Left renal cortex interstitium (tissue), 4 donors: ENCODE measurements at places on chromosomes 1 and 21.

DNA sequence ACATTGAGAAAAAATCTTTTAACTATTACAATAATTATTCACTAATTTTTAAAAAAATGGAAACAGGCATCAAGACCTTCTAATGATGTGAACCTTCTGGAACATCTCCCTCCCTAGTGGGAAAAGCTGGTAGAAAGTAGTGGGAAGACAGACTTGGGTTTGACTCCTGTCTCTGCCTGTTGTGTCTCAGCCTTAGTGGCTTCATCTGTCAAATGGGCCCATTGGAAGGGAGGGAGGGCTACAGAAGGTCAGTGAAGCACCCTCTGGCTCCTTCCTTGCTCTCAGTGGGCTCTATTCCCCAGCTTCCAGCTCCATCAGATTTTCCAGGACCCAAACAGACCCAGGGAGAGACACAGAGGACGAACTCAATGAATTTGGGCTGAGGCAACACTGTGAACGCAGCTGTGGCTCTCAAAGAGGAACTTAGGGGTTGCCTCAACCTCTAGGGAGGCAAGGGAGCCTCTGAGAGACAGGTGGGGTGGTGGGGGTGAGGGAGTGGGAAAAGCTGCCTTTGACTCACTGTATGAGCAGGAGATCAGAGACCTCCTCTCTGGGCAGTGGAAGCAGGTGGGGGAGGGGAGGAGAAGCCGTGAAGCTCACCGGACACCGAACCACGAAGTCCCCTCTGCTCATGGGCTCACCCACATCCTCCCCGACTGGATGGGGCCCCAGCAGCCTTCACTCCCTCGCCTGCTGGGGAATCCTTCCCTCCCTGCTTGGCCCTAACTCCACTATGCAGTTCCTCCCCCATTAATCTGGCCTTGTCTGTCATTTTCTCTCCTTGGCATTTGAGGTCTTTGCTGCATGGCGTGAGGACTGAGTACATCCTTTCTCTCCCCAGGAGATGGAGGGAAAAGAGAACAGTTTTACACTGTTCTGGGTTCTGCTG lies 4.5 kb downstream of the CNR2 start:
- DNase-seq: no peak

DNA sequence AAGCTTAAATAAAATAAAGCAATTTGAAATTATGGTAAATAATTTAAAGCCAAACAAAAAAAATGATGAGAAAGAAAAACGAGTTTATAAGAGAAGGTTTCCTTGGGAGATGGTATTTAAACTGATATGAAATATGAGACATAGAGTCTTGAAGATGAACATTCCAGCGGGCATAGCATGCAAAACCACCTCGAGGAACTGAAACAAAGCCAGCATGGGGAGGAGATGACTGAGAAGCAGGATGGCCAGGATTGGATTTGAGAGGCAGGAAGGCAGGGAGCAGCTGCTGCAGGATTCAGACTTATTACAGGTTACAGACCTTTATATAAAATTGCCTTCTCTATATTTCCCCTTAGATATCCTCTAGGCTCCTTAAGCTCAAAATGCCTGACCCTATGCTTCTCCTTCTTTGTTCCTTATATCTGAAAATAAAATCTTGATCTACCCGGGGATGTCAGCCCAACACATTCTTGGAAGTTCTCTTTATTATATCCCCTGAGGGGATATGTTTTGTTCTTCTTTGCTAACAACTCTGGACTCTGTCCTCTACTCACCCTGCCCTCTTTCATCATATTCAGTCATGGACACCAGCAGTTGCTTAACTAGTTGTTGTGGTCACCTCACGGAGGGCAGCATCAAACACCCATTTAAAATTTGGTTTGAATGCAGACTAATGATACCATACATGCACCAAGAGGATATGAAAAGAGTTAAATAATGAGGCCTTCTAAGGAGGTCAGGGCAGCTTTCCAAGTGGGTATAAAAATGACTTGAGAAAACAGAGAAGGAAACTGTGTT lies 719.1 kb upstream of the B3GALT2 start:
- no peak for DNase-seq

DNA sequence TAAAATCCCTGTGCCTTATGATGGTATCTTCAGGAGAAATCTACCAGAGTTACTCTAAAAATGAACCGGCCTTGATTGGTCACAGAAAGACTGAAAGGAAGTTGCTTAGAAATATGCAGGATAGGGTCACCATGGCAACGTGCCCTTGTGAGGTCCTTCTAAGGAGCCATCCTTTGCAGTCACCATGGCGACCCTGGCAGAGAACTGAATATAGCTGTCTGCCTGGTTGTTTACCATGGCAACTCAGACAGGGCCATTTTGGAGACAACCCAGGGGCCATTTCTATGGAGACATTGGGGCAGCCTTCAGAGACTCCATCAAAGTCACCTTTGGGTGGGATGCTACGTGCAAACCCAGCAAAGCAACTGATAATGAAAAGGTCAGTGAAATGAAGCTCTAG lies 43.0 kb downstream of the SNX7 start:
- DNase-seq: no peak

- DNase-seq: no peak
These were observed 25.3 kb downstream of the DPH5 start for GRCh38 chr1:101000131-101000873.

DNA sequence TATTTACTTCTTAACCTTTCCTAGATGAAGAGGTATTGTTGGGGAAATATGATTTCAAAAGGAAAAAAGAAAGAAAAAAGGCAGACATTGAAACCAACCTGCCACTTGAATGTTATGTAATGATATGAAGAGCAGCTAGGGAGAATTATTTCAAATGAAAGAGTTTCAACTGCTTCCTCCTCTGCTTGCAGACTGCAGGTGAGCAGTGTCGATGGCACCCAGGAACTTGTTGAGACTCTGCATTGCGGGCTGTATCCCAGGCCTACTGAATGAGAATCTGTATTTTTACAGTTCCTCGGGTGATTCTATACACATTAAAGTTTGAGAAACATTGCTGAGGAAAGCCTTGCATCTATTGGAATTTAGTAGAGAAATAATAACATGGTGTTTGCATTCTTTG lies 3.7 kb upstream of the RUNX1 start:
- no peak for DNase-seq

GRCh38 chr1:2611031-2611501 lies 21.8 kb downstream of the MMEL1 start:
- DNase-seq: no peak

DNA sequence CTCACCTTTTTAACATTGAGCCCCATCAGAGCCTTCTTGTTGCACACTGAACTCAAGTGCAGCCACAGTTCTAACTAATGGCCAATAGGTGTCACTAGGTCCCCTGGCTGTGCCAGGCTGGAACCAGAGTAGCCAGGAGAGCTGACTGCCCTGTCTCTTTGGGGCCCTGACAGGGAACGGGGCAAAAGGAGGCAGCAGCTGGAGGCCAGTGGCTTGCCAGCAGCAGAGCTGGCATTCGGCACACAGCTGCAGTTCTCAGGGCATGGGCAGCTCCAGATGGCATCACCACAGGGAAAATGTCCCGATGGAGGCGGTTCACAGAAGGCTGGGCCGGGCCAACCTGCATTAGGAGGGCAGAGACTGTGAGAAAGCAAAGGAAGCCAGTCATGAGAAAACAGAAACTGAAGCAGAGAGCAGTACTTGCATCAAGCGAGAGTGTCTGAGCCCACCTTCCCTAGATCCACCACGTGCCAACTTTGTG lies 188.6 kb downstream of the FCRL5 start:
- no peak for DNase-seq

GRCh38 chr1:111234866-111235265 lies 7.4 kb downstream of the CHI3L2 start:
- DNase-seq: no peak

- no peak for DNase-seq
These were observed 45.5 kb upstream of the LRIG2 start for GRCh38 chr1:113027449-113027848.

DNA sequence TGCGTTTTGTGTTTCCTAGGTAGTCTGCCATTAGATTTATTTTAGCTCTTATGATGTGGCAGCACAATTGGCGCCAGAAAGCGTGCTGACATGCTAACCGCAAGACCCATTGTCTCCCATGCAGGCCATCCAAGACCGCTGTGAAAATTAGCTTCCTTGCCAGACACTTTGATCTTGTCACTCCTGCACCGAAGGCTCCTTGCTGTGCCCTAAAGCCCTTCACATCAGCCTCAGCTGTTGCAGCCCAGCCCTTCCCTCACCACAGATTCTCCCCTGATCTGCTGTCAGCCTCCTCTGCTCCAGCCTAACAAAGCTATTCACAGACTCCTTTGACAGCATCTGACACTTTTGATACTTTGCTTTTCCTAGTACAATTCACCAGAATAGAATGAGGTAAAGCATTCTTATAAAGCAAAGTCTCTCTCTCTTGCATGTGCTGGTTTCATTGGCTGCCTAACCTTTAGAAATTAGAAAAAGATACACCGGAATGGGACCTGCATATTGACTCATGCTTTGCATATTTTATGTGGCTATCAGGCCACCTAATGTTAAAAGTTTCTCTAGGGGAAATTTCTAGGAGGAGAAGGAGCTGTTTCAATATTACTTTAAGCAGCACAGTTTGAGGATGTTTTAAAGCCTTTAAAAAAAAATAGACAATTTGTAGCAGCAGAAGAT lies 280.3 kb upstream of the FMN2 start:
- no peak for DNase-seq
